ENCODE measurements at places on chromosomes 12 and 14.

DNA sequence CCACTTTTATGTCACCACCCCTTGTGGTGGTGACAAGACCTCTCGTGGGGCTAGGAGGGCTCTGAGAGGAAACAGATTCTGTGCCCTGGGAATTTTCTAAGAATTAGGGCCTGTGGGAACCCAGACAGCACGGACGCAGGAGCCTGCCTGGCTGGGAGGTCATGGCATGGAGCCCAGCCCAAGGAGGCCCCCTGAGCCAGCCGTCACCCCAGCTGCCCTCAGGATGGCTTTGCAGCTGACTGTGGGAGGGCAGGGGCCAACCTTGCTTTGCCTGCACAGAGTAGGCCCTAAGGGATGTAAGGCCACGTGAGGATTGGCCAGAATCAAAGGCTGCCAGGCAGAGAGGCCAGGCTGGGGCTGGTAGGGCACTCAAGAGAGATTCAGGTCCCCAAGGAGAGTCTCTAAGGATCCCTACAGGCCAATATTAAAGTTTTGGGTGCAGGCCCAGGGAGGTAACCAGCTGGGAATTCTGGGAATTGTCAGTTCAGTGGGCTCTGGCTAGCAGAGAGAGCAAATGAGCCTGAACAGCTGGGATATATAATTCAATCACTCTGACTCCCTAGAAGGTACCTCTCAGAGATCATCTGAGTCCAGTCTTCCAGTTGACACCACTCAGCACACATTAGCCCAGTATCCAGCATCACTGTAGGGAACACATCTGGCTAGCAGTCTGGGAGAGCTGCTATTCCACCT lies 6.4 kb downstream of the LTBP2 start:
- no peak for DNase-seq

- no peak for DNase-seq
Measured at GRCh38 chr14:101444116-101444515, 117.2 kb upstream of the DIO3 start.

GRCh38 chr14:85040046-85040685 lies 489.8 kb upstream of the FLRT2 start:
- DNase-seq: no peak

DNA sequence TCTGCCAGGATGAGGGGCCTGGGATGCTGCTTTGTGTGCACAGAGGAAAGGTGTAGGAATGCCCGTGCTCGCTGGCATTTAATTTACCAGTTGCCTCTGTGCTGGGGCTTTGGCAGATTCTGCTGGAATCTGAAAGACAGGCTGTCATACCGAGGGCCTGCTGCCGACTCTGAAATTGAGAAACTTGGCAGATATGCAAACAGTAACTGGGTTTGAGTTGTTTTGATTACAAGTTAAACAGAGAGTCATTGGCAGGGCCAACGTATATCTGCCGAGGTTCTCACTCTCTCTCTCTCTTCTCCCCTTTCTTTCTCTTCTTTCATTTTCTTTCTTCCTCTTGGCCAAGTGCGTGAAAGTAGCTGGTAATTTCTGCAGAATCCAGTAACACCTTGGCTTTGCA lies 618.7 kb downstream of the VRK1 start:
- no peak for DNase-seq

DNA sequence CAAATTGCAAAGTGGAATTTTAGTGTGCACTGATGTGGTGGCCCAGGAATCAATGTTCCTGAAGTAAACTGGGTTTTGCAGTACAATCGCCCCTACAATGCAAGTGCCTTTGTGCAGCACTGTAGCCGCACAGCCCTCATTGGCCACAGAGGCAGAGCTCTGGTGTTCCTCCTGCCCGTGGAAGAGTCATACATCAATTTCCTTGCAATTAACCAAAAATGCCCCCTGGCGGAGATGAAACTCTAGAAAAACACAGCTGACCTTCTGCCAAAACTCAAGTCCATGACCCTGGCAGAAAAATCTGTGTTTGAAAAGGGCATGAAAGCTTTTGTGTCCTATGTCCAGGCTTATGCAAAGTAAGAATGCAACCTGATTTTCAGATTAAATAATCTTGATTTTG lies 117.9 kb upstream of the PRB2 start:
- DNase-seq: no peak

GRCh38 chr14:50001999-50002925 lies 109.4 kb downstream of the ARF6 start:
- no peak for DNase-seq

GRCh38 chr12:123337070-123337469 lies 27.6 kb downstream of the SBNO1 start:
- DNase-seq: no peak

DNA sequence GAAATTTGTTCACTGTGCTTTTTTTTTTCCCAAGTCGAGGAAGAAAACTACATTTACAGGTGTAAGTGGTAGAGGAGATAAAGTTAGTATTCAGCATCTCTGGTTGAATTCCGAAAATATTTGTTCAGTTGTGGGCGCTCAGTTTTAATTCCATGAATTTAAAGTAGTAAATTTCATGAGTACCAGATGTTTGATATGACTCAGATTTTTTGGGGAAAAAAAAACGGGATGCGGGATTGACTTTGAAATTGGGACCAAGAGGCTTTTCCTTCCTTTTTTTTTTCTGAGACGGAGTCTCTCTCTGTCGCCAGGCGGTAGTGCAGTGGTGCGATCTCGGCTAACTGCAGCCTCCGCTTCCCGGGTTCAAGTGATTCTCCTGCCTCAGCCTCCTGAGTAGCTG lies 1.6 kb downstream of the TULP3 start:
- no peak for DNase-seq

- DNase-seq: no peak
Measured at GRCh38 chr12:16608946-16609539, 3.1 kb upstream of the LMO3 start.

DNA sequence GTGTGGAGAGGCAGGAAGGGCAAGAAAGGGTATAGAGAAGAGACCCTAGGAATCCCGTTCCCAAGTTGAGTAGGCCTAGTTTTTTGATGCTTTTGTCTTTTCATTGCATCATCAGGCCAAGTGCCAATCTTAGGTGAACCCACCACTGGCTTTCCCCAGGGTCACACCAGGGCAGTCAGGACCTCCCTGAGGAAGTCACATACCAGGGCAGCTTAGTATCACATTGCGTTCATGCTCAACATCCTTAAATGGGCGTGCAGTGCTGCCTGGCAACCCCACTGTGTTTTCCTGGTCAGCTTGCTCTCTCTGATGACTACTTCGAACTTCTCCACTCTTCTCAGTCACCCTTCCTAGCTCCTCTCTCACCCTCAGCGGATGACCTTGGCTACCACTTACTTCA lies 9.0 kb downstream of the ASIC1 start:
- no peak for DNase-seq

- no peak for DNase-seq
Measured at GRCh38 chr12:51318846-51319599, 5.0 kb downstream of the BIN2 start.

- no peak for DNase-seq
Measured at GRCh38 chr12:110223777-110224378, 57.2 kb upstream of the ATP2A2 start.

DNA sequence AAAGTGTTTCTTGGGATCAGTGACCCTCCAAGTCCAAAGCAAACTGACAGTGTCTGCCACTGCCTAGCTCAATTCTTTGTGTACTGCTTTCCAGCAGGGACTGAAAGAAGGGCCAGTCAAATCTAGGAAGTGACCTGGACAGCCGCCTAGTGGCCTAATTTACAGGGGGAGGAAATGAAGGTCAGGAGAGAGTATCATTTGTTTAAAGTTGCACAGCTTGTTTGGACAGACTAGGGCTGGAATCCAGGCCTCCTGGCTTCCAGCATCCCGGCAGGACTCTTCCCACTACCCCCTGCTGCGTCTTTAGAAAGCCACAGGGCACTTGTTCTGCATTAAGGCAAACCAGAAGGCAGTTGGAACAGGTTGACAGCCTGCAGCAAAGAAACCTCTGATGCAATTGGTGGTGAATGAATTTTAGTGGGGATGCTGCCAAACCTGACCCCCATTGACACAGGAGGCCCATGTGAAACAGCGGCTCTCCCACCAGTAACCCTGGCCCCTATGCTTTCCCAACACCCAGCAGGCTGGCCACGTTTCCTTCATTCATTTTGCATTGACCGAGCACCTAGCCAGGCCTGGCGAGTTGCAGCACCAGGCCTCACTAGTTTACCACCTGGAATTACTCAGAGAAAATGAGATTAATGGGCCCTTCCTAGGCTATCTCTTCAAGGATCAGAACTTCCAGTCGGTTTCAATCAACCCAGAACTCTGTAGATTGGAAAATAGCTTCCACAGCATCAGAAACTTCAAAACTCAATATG lies 28.2 kb downstream of the GALNT16 start:
- DNase-seq: peak; percentile 40

DNA sequence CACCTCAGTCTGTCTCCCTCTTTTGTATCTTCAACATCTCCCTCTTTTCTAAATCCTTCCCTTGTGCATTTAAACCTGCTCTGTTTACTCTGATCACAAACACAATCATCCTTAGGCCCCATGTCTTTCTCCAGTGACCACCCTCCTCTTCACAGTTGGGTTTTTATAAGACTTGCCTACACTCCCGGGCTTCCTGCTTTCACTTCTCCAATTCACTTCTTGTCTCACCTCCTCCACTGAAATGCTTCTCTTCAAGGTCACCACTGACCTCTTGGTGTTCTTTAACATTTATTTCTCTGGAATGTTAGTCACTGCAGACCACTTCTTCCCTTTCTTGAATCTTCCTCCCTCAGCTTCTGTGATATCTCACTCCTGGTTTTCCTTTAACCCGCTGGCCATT lies 8.7 kb upstream of the SMCO2 start:
- no peak for DNase-seq

DNA sequence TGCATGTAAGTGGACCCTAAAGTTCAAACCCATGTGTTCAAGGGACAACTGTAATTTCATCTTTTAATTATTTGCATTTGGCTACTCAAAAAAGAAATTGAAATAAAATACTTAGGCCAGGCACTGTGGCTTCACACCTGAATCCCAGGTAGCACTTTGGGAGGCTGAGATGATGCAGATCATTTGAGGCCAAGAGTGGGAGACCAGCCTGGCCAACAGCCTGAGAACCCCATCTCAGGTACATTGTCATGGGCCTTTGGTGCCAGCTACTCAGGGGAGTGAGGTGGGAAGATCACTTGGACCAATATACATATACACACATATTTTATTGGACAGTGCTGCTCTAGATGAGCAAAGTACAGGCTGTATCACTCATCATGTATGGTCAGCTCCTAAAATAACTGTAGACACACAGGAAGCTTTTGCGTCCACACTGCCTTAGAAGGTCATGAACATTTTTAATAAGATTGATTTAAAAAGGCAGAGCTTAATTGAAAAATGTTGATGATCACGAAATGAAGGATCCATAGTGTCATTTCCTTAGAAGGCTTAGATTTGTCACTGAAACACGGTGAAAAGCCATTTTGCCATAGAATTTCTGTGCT lies 2.5 kb upstream of the ZCCHC8 start:
- DNase-seq: no peak

- no peak for DNase-seq
Measured at GRCh38 chr12:103314786-103315185, 181.0 kb downstream of the C12orf42 start.

- DNase-seq: no peak
Measured at GRCh38 chr12:55720894-55721444, 776 bp downstream of the RDH5 start.

DNA sequence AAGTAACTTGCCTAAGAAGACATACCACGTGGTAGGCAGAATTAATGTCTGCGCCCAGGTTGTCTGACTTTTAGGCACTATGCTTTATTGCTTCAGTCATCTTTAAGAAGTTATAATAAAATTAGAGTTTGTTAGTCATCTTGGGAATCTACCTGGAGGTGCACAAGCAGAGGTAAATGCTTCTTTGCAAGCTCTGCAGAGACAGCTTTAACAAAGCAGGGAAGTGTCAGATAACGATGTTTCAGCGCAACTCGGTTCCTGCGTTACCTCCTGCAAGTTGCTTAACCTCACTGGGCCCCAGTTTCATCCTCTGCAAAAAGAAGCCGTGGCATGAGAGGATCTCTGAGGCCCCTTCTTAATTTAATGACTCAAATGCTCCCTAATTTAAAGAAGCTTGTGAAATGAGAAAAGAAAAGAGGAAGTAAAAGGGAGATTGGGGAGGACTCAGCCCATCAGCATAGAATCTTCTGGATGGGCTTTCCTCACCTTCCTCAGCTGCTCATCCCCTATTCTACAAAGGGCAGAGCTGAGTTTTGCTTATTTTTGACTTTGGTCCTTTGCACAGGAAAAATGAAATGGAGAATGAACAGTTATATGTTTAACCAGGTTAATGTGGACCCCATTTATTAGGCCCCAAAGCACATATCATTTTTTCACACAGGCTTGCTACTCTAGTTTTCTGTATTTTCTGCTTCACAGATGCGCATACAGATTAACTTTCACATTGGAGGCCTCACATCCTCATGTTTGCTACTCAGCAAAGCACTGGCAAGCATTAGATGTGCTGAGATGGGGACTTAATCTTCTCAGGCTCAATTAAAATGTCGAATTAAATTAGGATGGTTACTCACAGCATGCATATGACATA lies 5.1 kb downstream of the ARHGDIB start:
- DNase-seq: no peak

- no peak for DNase-seq
Measured at GRCh38 chr12:24952389-24952788, 3.5 kb upstream of the BCAT1 start.

- peak; percentile 99 for DNase-seq
Measured at GRCh38 chr12:25195056-25195971, at the start of the genes DNAI7 and ETFRF1. DNAI7 (minus strand) TSS chr12:25195160; CDS start chr12:25195078, 82 bp downstream. ETFRF1 (plus strand) TSS chr12:25195237; CDS start chr12:25203957, 8,720 bp downstream.

GRCh38 chr12:78746001-78746400 lies 118.6 kb upstream of the SYT1 start:
- no peak for DNase-seq

DNA sequence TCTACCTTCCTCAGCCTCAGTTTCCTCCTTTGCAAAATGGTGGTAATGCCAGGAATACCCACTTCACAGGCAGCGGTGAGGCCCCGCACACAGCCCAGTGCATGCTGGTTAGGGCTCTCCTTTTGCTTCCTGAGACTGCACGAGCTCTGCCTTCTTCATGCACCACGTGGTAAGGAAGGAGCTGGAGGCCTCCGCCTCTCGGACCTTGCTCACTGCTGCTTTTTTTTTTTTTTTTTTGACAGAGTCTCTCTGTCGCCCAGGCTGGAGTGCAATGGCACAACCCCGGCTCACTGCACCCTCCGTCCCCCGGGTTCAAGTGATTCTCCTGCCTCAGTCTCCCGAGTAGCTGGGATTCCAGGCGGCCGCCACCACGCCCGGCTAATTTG lies 18.1 kb downstream of the TAMALIN start:
- no peak for DNase-seq

- DNase-seq: no peak
Measured at GRCh38 chr12:124326871-124327270, 32.0 kb downstream of the RFLNA start.

DNA sequence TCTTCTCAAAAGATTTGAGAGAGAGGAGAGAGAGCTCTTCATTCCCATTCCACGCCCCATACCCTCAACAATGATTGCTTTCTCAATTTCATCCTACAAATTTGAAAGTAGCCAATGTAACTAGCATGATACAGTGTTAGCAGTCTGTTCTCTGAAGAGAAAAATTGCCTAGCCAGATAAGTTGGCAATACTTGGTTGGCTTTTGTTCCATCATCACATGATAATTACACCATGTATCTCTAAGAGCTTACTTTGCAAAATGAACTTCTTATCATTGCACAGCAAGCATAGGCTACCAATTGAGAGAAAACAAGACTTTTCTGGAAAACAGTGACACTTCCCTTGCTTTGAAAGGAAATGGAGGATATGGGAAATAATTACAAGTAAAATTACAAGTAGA lies 68.9 kb downstream of the FSCB start:
- DNase-seq: no peak
